ENCODE measurements at places on chromosomes 16 and 17.
A peak's percentile ranks its signal among the peaks of the same experiment; 100 is the strongest.

DNA sequence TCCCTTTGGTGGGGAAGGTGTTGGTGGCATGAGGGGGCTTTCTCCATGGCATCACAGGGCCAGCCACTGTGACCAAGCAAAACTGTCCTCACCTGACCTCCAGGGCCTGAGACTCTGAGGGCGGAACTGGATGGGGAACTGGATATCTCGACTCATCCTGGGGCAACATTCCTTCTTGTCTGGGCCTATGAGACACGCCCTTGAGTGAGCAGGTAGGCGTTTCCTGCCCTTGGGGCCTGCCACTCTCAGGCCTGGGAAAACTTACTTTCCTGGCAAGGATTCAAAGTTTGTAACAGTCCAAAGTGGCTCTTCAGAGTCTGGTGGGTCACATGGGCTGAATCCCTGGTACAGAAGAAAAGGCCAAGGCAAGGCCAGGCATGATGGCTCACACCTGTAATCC is 9.6 kb downstream of the MT1X start:
- no peak for DNase-seq

- no peak for DNase-seq
These were observed 51.6 kb downstream of the PRKCA start for GRCh38 chr17:66353937-66354401.

GRCh38 chr17:10217916-10218315 is 19.5 kb upstream of the GAS7 start:
- DNase-seq = no peak

GRCh38 chr17:6831661-6832263 is at the start of gene TEKT1:
Gene TEKT1 (minus strand): TSS chr17:6831729. CDS start chr17:6830376, 1,353 bp downstream.
- DNase-seq = peak; percentile 33

DNA sequence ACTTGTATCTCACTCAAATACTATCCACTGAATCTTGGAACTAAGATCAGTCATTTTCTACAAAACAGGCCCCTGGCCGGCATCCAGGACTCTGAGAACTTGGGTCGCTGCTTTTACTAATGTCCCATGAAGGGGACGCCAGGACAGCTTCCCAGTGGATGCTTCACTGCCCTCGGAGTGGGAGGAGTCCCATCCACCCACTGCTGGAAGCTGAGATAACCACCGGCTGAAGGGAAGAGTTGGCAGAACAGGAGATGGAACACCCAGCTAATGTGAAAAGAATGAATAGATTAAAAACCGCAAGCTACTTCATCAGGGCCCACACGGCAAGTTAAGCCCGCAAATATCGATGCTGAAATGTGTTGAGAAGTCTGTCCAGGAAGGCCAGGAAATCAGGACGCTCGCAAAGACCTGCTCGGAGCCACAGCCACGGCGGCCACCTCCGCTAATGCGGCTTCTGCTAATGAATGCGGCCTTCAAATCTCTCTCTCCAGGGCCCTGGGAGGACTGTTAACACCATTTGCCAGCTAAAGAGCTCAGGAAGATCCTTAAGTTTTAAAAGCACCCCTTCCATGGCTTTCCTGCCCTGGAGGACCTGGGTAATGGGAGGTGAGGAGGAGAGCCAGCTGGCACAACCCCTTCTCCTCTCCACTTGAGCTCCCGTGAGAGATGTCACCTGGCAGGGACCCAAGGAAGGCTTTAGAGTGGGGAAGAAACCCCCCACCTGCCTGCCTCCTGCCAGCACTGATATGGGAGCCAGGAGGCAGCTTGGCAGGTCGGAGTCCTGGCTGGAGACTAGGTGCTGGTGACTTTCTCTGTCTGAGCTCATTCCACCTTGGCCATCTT is 226.6 kb upstream of the RPL38 start:
- no peak for DNase-seq

GRCh38 chr16:81066681-81067080 is 10.4 kb downstream of the C16orf46 start:
- no peak for DNase-seq

DNA sequence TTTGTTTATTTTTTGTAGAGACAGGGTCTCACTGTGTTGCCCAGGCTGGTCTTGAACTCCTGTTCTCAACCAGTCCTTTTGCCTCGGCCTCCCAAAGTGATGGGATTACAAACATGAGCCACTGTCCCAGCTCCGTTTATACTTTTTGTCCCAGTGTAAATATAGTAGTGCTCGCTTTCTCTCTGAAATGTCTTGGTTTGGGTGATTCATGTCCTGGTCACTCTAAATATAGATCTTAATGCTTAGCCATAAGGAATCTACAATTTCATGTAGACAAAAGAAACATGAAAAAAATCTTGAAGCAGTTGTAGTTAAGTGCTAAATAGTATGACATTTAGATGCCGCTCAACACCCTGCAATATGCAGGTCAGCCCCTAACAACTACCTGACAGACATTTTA is 126.9 kb downstream of the KATNIP start:
- DNase-seq = no peak

GRCh38 chr17:4945176-4945943 is 3.0 kb downstream of the PFN1 start:
- no peak for DNase-seq

DNA sequence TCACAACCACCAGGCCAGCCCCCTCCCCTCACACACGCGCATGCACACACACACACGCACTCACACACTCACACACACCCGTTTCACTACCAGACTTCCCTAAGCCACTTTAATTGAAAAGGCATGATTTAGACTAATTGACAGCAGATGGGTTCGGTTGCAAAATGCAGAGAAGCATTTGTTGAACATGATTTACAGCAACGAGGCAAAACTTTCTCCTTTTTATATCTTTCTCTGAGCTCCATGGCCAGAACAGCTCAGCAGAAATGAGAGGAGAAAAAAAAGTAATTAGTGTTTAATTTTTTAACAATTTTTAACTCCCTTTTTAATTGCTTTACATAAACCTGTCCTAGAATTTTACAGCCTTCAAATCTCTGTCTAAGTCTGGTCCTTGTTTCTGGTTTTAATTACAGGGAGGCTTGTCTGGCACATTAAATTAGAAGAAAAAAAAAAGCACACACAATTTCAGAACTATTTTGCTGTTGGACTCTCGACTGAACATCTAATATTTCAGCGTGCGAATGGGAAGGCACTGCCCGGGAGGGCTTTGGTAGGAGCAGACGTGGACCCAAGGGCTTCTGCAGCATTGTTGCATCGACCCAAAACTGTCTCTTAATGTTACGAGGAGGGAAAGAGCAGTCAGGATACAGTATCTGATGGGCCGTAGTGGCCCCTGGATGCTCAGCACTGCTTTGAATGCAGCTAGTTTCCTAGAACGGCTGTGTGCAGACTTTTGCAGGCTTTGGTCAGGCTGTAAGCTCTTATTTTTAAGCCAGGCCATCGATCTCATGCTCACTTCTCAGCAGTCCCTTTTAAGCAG is 255.9 kb downstream of the SOX9 start:
- DNase-seq = no peak

DNA sequence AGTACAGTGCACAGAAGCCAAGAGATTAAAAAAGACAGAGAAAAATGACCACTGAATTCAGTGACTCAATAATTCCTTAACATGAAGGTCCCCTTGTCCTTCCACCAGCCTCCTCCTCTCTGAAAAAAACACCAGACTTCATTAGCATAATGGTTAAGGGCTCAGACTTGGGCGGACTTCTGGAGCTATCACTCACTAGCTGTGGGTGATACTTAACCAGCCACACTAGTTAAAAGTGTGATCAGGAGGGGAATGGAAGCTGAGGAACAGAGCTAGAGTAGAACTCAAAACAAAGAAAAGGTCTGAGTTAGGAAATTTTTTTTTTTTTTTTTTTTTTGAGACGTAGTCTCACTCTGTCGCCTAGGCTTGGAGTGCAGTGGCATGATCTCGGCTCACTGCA is 23.2 kb downstream of the ZNF652 start:
- DNase-seq = no peak

DNA sequence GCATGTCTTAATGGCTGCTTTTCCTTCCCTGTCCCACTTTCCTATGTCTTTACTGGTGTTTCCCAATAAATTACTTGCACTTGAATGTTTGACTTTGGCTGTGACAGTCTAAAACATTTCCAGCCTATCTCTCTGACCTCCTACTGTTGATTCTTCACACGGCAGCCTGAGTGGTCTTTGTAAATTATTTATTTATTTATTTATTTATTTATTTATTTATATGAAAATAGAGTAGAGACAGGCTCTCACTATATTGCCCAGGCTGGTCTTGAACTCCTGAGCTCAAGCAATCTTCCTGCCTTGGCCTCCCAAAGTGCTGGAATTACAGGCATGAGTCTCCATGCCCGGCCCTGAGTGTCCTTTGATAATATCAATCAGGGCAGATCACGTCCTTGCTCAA is 28.4 kb upstream of the LYRM9 start:
- no peak for DNase-seq

- DNase-seq = no peak
These were observed 7.1 kb downstream of the MRPL28 start for GRCh38 chr16:363110-363765.

GRCh38 chr17:32019228-32019627 is 12.0 kb downstream of the LRRC37B start:
- no peak for DNase-seq

DNA sequence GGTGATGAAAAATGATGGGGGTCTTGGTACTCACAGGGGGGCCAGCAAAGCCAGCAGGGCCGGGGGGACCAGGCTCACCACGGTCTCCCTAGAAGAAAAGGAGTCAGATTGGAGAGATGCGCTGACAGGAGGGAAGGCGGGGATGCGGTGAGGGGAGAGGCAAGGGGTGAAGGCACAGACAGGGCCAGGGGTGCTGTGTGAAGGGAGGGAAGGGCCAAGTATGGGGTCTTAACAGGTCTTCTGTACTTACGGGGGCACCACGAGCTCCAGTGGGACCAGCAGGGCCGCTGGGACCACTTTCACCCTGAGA is 11.2 kb downstream of the COL1A1 start:
- DNase-seq = no peak

DNA sequence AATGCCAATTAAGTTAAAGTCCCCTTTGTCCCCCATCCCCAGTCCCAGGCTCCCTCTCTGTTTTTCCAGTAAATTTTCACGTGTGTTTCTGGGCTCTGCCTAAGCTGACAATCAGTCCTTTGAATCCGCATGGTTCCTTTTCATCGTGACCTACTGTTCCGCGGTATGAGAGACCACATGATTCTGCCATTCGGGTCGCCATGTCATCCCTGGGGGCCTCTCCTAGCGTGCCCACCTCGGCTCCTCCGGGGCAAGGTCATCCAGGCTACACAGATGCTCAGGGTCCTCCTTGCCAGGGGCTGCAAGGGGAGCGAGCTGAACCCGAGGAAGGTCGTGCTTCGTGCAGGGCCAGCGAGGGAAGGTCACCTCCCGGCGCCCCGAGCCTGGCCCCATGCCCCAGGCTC is 157.6 kb downstream of the RAB11FIP4 start:
- DNase-seq = no peak

- no peak for DNase-seq
These were observed 726.9 kb downstream of the CDH8 start for GRCh38 chr16:61309386-61309785.

GRCh38 chr16:19071811-19072777 is 4.7 kb downstream of the COQ7 start:
- peak; percentile 20 for DNase-seq

- DNase-seq = no peak
These were observed 41.7 kb downstream of the CREBBP start for GRCh38 chr16:3838600-3839401.

DNA sequence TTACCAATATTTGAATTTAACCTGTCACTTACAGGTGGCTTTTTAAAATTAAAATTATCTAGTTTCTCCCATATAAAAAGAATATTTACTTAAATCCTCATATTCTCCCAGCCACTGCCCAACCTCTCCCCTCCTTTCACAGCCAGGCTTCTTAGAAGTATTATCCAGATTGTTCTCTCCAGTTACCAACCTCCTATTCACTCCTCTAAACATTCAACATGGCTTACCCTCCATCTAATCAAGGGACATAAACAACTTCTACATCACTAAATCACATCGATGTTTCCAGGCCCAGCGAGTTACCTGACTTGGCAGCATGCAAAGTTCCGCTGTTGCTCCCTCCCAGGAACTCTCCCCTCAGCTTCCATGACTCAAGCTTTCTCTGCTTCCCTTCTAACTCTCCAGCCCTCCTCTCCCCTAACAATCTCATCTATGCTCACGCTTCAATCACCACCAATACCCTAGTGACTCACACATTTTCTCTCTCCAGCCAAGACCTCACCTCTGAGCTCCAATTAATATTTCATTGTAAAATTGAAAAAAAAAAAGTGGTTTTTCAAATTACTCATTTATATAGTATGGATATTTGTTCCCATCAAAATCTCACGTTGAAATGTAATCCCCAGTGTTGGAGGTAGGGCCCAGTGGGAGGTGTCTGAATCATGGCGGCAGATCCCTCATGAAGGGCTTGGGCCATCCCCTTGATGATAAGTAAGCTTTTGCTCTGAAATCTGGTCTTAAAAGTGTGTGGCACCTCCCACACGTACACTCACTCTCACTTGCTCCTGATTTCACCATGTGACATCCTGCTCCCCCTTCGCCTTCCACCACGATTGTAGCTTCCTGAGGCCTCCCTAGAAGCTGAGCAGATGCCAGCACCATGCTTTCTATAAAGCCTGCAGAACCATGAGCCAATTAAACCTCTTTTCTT is 88.5 kb downstream of the HELZ start:
- DNase-seq = no peak

DNA sequence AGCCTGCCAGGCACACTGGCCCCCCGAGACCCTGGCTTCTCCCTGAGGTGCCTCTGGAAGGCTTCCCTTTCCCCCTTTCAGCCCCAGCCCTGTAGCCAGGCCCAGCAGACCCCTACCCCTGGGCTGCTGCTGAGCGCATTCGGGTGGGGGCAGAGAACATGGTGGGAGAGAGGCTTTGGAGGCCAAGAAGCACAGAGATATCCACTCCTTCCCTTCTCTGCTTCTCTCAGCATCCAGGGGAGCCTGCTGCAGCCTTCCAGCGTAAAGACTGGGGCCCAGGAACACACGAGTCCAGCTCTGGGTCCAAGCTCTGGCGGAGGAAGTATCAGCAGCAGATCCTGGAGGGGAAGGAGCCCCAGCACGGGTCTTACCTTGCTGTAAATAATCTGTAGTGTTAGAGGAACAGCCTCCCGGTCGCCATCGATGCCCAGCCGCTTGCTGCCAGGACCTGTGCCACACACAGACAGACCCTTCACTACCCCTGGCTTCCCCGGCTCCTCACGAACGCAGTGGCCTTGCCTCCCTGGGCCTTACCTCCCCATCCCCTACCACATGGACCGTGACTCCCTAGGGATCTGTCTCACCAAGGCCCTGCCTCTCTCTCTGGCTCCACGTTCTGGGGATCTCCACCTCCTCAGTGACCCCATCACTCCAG is 17.0 kb upstream of the PIK3R6 start:
- DNase-seq = no peak

- DNase-seq = peak; percentile 29
These were observed 27.8 kb downstream of the GNPTG start for GRCh38 chr16:1379304-1380076.

DNA sequence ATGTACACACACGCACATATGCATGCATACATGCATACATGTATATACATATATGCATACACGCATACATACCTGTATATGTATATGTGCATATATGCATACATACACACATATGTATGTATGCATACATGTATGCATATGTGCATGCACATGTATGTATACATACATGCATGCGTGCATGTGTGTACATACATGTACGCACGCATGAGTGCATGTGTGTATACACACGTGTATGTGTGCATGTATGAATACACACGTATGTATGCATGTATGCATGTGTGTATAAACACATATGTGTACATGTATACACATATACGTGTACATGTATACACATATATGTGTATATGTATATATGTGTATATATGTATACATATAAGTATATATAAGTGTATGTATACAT is 28.5 kb upstream of the DLX3 start:
- no peak for DNase-seq

GRCh38 chr17:6639586-6640535 is 650 bp downstream of the KIAA0753 start:
- DNase-seq = no peak

- no peak for DNase-seq
These were observed 1.5 kb upstream of the FAAP100 start for GRCh38 chr17:81553616-81554181.
